ENCODE measurements at places on chromosomes 12 and 14.

DNA sequence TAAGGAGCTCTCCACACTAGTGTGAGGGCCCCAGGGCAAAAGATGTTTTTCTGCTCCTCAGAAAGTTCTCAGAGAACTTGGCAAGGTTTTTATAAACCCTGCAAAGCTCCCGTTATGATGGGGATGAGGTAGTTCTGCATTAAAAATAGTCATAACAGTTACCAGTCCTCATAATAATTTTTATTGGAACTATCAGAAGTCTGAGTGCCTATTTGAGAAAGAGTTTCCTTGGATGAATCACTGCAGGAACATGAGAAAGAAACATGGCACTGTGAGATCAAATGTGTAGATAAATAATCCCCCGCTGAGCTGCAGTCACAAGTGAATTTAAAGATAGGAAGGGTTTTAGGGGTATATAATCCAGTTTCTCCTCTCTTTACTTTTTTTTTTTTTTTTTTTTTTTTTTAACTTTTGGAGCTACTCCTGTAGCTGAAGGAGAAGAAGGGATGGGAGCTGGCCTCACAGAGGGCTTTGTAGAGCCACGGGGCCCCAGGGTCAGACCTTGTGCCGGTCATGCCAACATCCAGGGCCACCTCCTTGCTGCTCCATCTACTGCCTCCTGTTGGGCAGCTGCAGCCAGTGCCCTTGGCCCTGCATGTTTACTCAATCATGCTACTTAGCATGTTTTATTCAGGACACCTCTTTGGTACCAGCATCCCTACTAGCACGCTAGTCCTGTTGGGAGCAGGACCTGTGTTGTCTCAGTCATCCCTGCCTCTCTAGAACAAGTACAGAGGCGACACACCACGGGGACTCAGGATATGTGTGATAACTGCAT lies 39.5 kb downstream of the EVL start:
- ATAC-seq, result no peak

DNA sequence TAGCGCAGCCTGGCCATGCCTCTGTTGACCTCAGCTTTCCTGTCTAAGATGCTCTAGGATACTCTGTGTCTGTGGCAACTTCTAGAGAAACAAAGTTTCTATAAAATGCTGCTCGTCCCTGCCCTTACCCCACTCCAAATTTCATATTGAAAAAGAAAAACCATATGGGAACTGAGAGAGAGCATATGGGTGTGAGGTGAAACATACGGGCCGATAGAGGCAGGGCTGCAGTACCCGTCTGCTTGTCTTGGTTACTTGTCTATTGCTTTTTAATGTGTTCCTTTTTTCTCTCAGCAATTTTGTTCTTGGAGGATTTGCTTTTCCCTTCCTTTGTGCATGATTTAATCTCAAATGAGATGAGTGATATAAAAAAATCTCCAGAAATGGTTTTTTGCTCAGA lies 113.0 kb downstream of the SRGAP1 start:
- peak; percentile 21 for ATAC-seq

DNA sequence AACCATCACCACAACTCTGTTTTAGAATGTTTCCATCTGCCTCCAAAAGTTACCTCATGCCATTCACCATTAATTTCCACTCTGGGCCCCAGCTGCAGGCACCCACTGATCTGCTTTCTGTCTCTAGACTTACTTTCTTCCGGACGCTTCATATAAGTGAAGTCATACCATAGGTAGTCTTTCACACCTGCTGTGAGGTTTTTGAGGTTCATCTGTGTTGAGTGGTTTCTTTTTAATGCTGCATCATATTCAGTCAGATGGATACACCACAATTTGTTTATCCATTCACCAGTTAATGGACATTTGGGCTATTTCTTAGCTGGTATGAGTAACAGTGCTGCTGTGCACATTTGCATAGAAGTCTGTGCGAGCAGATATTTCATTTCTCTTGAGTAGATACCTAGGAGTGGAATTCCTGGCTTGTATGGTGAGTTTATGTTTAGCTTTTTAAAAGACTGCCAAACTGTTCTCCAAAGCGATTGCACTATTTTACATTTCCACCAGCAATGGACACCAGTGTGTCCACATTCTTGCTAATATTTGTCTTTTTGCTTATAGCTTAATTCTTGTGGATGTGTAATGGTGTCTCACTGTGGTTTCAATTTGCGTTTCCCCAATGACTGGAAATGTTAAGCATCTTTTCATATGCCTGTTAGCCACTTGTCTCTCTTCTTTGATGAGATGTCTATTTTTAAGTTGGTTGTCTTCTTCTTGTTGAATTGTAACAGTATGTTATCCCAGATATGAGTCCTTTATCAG lies 48.3 kb downstream of the ZFYVE21 start:
- ATAC-seq, result peak; percentile 76

DNA sequence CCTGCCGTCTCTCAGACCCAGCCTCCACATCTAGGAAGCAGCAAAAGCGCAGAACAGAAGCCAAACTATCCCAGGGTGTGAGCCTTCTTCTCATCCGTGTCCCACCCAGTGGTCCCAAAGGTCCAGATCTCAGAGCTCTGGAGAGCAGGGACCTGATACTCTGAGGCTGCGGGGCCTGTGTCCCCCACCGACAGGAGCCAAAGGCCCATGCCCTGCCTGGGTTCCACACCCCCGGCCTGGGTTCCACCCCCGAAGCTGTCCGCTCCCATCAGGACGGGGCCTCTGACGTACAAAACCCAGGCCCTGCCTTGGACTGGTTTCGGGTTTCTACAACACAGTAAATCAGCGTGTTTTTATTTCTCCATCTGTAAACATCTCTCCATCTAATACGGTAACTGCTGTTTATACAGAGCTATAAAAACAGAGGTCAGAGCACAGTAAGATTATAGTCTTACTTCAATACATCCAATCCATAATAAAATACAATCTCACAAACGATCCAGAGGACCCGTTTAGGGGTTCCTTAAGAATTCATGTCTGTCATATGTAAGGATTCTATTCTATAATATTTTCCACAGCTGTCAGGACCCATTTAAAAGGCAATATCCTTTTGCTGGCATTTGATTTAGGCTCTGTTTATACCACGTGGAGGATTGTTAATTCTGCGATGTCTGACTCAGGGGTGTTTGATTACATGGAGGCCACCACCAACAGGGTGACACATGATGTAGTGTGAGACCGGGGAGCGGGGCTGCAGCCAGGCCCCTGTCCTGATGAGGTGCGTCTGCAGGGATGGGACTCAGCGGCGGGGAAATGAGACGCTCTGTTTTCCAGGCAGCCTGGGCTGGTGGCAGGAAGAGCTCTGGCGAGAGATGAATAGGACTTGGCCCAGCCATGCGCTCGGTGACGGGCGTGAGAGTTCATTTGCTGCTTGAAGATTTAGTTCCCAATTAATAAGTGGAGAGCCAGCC lies 110.3 kb downstream of the DICER1 start:
- ATAC-seq, result no peak

GRCh38 chr14:68704736-68705720 lies 87.8 kb downstream of the ZFP36L1 start:
- ATAC-seq, result no peak

DNA sequence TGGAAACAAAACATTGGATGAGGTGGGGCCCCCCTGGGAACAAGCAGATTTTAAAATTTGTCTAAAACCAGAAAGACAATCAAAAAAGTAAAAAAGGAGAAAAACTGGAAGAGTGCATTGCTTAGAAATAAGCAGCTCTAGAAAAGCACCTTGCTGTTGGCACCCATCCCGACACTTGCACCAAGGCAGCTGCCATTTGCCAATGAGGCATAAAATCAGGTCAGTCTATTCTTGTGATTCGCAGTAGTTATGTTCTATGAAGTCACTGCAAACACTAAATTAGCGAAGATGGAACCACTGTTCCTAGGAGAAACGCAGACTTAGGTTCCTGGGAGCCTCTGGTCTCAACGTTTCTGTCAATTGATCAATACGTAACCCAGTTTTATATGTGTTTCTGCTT lies 16.2 kb downstream of the VPS33A start:
- no peak for ATAC-seq

DNA sequence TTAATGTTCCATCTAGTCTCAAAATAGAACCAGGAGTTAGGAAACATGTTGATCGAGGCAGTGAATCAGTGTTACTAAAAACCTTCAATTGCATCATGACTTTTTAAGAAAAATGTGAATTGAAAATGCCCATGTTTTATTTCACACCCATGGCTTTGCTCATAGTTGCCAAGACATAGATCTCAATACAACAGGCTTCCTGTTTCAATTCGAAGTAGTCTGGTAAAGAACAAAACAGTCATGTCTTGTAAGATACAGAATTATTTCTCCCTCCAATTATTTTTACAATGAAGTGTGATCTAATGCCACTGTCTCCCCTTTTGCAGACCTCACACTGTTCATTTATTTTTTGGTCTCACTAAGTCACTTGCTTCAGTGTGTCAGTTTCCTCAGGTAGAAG lies 44.6 kb upstream of the FAR2 start:
- no peak for ATAC-seq

GRCh38 chr14:23567186-23568020 lies at the start of gene AP1G2:
AP1G2 (minus strand) TSS chr14:23567791; CDS start chr14:23567314, 477 bp downstream.
- peak; percentile 98 for ATAC-seq

DNA sequence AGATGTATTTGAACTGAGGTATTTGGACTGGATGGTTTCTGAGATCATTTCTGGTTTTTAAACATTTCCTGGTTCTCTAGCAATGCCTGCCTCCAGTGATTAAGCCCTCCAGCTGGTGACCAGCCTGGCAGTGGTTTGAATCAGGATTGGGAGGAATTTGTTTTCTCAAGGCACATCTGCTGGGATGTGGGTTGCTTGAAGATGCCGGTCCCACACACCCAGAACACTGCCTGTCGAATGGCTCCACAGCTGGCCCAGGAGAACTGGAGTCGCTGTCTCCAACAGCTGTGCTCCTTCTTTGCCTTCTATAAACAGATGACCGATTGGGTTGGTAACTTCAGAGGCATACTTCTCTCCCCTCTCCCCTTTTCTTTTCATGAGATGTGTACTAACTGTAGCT lies 258.0 kb upstream of the DDHD1 start:
- ATAC-seq, result no peak

DNA sequence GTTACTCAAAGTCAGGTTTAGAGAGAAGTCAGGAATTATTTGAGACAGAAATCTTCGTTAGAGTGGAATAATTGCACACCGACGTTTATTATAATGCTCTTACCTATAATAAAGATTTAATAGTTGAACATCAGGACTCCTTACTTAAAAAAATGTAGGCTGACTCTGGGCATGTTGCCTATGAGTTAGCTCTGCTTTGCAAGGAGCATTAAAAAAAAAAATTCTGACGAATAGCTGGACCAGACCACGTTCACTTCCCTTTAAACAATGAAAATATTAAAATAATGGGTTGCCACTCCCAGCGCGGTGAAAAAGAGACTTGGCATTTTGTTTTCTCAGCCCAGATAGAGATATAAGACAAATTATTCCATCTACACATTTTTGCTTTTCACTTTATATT lies 574 bp upstream of the FANCM start:
- no peak for ATAC-seq

DNA sequence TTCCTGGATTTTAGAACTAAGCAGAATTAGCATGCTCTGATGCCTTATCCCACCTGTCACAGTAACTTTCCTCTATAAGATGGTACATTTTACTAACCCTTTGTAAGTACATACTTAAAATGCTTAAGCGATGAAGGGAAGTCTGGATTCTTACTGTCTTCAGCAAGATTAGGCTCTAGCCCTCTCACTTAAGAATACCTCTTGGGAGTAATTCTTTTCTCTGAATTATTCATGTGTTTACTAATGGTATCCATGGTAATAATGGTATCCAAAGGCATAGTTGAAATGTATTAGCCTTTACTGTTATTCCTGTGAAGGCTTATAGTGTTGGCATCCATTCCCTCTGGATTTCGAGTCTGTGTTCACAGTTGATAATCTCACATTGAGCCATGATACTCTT lies 176.9 kb downstream of the MON2 start:
- ATAC-seq, result no peak

GRCh38 chr12:119128527-119128926 lies 50.2 kb upstream of the HSPB8 start:
- ATAC-seq, result no peak

DNA sequence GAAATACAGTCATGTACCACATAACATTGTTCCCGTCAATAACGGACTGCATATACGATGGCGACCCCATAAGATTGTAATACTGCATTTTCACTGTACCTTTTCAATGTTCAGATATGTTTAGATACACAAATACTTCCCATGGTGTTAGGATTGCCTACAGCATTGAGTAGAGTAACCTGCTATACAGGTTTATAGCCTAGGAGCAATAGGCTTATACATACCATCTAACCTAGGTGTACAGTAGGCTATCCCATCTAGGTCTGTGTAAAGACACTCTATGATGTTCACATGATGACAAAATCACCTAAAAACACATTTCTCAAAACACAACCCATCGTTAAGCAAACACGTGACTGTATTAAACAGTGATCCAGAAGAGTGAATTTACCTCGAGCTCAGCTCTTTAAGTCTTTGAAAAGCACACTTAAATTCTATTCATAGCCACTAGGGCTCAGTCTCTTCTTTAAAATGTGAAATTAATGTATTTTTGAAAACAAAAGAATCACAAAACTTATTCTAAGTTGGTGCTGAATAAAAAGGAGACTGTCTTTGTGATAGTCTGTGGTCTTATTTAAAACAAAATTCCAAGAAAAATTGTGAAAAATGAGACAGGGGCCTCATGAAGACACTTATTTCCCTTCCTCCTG lies 239.1 kb upstream of the ARID2 start:
- no peak for ATAC-seq

- no peak for ATAC-seq
These were observed 53.1 kb downstream of the RHOJ start for GRCh38 chr14:63257299-63257698.

- ATAC-seq, result no peak
These were observed 66.3 kb upstream of the PLEKHG3 start for GRCh38 chr14:64637735-64638473.

DNA sequence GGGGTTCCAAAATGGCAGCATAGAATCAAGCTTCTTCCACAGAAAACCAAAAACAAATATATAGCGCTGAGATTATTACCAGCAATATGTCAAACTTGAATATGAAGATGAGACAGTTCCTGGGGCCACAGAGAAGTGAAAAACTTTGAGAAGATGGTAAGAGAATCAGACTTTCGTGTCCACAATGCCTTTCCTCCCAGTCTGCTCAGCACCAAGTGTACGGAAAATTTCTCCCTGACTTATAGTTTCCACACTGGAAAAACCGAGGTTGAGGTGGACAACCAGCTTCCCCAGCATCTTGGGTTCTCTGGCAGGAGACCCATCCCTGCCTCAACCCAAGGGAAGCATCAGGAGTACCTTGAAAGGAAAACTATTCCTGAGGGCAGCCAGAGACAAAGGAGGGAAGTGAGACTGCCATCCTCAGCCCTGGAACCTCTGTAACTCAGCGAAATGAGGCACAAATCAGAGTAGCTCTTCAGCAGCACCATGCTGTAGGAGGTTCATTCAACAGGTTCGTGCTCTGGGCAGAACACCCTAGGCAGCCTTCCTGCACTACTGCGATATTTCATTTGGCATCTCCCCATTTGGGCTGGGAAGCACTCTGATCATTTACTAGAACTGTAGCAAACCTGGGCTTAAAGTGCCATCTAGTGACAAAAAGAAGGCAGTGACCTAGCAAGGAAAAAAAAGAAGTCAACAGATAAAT lies 52.4 kb upstream of the CAPRIN2 start:
- ATAC-seq, result no peak

- peak; percentile 89 for ATAC-seq
These were observed 26.0 kb upstream of the PTGR2 start for GRCh38 chr14:73825551-73826188.
